Mucosa of gallbladder (tissue), 1 donor: ENCODE measurements at places on chromosomes 2 and 18. TPM values are rescaled to one million over a fixed set of nuclear protein-coding genes. Genes with fewer than 3 reads are reported as not detected.

DNA sequence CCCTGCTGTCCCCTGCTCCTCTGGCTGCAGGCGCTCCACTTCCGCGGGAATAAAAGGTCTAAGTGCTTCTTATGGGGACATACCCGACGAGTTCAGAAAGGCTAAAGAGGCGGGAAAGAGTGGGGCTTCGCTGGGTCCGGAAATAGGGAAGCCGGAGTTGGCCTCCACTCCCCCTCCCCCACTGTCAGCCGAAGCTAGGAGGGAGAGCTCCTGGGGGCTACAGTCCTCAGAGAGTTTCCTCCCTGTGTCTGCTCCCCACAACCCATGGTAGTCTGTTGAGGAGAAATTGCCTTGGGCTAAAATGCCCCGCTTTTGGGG, 7.2 kb downstream of the GAD1 start:
- no peak for DNase-seq

- DNase-seq, result no peak
These were observed 90.4 kb downstream of the RAPH1 start for GRCh38 chr2:203444738-203445137.

Gene CNRIP1
- total RNA-seq, result 21.6 TPM

Gene DTYMK
- total RNA-seq, result 26.2 TPM

DNA sequence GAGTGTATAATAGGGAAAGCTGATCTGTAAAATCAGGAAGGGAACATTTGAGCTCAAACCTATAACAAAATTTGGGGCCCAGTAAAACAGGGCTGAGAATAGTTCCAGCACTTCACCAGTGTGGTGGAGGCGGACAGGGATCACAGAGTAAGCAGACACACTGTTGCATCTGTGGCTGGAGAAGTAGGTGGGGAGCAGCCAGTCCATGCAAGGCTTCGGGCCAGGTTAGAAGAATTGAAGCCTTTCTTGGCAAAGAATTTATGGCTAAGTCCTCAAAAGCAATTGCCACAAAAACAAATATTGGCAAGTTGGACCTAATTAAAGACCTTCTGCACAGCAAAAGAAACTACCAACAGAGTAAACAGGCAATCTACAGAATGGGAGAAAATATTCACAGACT, 93.8 kb upstream of the ZBTB14 start:
- DNase-seq, result no peak

Gene GAD1
- total RNA-seq, result not detected

DNA sequence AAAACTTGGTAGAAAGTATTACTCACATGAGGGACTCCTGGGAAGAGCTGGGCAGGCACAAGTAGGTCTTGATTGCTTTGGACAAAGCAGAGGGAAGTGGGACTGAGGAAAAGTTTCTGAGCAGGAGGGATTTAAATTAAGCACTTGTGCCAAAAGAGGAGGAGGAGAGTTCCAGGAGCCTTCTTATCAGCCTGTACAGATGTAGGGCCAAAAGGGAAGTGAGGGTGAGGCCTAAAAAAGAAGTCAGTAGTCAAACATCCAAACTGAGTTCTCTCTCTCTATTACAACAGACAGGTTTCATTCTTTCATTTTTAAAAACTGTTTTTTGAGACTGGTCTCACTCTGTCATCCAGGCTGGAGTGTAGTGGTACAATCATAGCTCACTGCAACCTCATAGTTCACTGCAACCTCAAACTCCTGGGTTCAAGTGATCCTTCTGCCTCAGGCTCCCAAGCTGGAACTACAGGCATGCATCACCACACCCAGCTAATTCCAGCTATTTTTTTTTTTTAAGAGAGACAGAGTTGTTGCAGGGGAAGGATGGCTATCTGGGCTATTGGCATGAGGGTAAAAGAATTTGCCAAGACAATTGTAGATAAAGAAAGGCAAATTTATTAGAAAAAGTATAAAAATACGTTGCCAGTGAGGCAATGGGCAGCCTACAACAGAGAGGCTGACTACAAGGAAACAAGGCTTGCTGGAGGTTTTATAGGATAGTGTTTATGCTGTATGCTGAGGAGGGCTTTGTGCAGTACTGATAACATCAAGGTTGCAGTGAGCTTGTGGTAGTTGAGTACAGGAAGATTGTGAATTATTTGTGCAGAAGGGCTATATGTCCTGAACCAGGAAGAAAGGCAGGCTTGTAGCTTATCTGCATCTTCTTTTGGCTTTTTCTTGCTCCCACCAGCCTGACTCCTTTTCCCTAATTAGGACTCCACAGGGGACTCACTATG, 29.0 kb downstream of the CFAP210 start:
- DNase-seq, result no peak

Gene CHRNG
- total RNA-seq, result not detected

- DNase-seq, result no peak
These were observed 81.2 kb downstream of the GPD2 start for GRCh38 chr2:156517419-156517818.

Gene TMEM163
- total RNA-seq, result 36.1 TPM

Gene DUSP19
- 7.9 TPM for total RNA-seq

GRCh38 chr2:99552529-99552928, 62.7 kb upstream of the REV1 start:
- DNase-seq, result peak; percentile 19

Gene SLC4A3
- 7.3 TPM for total RNA-seq

DNA sequence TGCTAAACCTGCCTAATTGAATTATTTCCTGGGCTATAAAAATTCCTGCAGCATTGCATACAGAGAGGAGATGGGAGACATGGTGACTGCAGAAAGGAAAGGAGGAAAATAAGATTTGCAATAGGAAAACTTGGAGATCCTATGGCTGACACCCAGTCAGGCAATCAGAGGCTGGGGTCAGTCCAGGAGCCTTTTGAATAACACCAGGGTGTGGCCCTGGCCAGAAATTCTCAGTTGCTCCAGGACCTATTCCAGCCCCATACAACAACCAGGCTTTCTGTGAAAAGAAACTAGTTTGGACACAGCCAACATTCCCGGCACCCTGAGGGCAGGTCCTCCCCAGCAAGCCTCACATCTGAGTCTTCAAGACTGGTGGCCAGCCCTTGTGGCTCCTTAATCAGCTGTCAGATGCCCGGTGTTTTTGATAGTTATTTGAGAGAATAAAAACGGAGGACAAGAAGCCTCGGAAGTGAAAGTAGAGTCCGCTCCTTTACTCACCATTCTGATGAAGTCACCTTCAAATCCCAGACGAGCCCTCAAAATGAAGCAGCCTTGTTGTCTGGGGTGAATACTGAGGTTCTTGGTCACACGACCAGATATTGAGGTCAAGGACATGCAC, 31.1 kb upstream of the GMCL1 start:
- DNase-seq, result peak; percentile 19

GRCh38 chr2:182761903-182762302, 45.8 kb downstream of the DNAJC10 start:
- no peak for DNase-seq

- no peak for DNase-seq
These were observed 2.3 kb upstream of the TMEM150A start for GRCh38 chr2:85604568-85605339.

DNA sequence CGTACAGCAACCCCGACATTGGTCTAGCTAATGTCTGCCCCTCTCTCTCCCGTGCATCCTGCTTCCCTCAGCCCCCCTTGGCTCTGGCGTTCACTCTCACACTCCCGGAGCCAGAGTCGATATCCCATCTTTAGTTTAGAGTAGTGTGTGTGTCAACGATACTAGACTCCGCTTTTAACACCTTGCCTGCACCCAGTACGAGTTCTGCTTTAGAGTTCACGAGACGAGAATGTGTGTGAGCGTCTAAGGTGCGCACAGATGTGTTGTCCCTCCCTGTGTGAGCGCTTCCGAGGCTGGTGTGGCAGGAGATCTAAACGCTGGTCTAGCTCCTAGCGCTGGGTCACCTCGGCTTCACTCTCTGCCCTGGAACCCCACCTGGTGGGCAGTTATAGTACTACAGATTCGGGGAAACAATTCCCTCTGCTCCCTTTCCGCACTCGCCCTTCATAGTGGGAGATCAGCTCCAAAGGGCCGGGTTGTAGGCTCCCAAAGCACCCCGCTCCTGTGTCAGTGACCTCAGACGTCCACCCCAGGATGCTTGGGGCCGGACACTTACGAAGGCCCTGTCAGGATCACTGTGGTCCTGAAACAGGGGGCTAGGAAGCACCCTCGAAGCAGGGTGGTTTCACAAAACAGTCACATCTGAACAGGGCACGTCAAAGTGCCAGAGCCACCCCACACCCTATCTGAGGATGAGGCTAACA, 2.6 kb upstream of the CYP26B1 start:
- peak; percentile 84 for DNase-seq

Gene FZD7
- 10.4 TPM for total RNA-seq

Gene CDH20
- not detected for total RNA-seq

- no peak for DNase-seq
These were observed 147.8 kb upstream of the SPHKAP start for GRCh38 chr2:228329282-228329681.

GRCh38 chr2:54665436-54665856, 58.0 kb upstream of the EML6 start:
- peak; percentile 60 for DNase-seq

GRCh38 chr2:204145791-204146190, 209.2 kb downstream of the ICOS start:
- DNase-seq, result no peak

Gene CNGA3
- not detected for total RNA-seq

GRCh38 chr2:121943285-121943684, 187.8 kb downstream of the TSN start:
- no peak for DNase-seq

Gene NEU2
- total RNA-seq, result not detected

- no peak for DNase-seq
These were observed 609.2 kb upstream of the NXPH2 start for GRCh38 chr2:139389391-139389790.

Gene IL18RAP
- 1.6 TPM for total RNA-seq

Gene CCDC121
- total RNA-seq, result 4.7 TPM

DNA sequence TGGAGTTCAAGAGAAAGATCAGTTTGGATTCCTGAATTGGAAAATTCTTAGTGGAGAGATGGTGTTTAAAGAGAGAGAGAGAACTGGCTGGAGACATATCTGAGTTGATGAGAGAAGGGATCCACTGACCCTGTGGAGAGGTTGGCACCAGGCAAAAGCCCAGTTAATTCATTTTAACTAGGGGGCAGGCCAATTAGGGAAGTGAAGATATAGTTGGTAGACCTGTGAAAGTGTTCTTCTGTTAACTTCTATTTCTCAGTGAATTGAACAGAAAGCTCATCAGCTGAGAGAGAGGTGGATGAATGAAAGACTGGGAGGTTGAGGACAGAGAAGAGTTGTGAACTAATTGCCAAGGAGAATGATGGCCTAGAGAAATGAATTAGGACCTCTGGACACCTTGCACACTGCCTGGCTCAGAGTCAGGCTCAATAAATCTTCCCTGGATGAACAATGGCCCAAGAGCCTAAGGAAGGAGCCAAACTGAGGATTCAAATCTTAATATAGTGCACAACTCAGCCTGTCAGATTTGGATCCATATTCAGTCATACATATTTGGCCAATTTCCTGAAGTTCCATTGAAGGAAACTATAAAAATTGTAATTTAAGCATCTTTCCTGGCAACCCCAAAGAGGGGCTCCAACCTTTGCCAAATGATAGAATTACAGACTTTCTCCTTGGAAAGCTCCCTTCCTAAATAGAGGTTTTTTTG, 82.2 kb upstream of the RMDN2 start:
- DNase-seq, result no peak

Gene NTSR2
- total RNA-seq, result not detected

Gene XIRP2
- 0.06 TPM for total RNA-seq

GRCh38 chr2:222306393-222307142, 7.8 kb upstream of the PAX3 start:
- DNase-seq, result no peak

DNA sequence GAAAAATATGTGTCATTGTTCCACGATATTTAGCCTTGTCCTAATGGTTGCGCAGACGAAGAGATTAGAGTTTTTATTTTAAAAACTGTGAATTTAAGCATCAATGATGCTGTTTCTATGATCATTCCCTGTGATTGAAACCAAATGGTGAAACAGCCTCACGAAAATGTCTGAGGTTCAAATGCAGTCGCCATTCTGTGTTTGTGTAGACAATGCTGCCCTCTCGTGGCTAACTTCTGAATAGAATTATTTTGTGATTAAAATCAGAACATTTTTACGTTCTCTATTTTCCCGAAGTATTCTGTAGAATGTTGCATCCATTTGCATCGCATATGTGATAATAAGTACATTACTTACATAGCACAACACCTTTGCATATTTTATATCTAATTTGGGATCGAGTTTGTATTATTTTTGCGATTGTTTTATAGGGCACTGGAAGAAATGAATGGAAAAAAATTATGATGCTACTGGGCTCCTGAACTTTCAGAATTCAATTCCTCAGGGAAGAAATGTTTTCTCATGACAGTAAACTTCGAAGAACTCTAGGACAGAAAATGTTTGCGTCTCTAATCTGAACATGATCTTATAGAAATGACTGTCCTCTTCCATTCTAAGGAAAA, 54.8 kb upstream of the CREB1 start:
- DNase-seq, result peak; percentile 53

DNA sequence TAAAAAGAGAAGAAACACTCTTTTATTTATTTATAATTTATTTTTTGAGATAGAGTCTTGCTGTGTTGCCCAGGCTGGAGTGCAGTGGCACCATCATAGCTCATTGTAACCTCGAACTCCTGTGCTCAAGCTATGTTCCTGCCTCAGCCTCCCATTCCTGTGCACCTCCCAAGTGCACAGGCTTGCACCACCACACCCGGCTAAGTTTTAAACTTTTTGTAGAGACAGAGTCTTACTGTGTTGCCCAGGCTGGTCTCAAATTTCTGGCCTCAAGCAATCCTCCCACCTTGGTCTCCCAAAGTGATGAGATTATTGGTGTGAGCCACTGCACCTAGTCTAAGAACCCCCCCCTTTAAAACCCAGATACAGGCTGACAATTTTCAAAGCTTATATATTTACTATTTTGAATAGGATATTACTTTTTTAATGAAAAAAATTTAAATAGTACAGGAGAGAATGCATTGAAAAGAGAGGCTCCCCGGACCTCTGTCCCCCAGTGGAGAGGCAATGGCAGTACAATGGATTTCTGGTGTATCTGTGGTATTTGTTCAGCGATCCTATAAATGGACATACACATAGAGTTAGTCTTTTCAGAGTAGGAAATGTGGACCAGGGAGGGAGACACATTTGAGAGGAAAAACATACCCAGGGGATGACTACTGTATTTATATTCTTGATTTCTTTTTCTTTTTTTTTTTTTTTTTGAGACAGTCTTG, 48.1 kb upstream of the CNOT11 start:
- DNase-seq, result no peak

- no peak for DNase-seq
These were observed 4.5 kb upstream of the IL18RAP start for GRCh38 chr2:102418421-102418961.
